ENCODE measurements at places on chromosomes 16 and 17.

DNA sequence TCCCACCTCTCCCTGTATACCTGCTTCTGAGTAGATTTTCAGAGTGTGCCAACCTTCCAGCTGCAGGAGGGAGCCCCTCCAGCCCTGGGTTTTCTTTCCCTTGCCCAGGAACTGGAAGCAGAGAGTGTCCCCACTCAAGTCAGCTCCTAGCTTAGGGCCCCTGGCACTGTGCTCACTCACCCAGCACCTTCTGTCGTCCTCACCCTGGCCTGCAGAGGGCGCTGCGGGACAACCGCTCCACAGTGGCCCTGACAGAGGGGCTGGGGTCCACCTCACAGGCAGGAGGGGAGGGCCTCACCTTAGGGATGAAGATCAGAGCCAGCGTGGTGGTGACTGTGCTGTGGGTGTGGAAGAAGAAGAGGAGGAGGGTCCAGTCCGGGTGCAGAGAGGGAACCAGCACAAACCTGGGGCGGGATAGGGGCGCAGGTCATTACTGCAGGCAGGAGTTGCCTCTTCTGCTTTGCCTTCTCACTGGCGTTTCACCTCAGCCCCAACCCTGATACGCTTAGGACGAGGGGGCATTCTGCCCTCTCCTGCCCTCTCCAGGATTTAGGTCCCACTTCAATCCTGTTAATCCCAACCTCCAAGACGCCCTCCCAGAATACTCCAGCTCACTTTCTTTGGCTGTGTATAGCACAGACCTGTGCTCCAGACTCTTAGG is 10.0 kb downstream of the GPR179 start:
- peak; percentile 74 for DNase-seq

DNA sequence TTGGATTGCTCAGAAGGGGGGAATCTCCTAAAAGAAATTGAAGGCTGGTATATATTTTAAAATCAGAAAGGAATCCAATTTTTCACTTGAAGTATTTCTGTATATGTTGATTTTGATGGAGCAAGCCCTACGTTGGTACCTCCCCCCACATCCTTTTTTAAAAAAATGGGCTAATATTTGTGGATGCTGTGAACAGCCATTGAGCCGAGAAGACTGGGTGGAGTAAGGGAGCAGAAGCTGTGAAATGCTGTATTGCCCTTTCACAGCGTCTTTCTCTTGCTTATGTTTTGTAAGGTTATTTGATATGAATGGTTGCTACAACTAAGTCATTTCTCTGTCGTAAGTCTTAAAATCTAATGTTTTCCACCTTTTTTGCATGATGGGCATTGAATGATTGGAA is 2.3 kb downstream of the PAFAH1B1 start:
- DNase-seq, result no peak

DNA sequence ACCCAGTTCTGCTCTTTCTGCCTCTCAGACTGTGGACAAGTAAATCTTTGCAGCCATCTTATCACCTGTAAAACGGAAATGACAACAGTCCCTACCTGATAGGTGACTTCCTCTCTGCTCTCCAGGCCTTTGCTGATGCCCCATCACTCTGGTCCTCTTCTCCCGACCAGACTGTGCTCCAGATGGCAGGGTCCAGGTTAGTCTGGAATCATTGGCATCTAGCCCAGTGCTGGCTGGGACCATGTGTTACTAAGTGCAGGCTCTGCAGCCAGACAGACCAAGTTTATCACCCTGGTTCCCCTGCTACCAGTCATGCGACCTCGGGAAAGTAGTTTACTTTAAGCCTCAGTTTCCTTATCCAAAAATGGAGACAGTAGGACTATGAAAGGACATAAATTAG is 1.8 kb upstream of the NUBP1 start:
- DNase-seq, result no peak

DNA sequence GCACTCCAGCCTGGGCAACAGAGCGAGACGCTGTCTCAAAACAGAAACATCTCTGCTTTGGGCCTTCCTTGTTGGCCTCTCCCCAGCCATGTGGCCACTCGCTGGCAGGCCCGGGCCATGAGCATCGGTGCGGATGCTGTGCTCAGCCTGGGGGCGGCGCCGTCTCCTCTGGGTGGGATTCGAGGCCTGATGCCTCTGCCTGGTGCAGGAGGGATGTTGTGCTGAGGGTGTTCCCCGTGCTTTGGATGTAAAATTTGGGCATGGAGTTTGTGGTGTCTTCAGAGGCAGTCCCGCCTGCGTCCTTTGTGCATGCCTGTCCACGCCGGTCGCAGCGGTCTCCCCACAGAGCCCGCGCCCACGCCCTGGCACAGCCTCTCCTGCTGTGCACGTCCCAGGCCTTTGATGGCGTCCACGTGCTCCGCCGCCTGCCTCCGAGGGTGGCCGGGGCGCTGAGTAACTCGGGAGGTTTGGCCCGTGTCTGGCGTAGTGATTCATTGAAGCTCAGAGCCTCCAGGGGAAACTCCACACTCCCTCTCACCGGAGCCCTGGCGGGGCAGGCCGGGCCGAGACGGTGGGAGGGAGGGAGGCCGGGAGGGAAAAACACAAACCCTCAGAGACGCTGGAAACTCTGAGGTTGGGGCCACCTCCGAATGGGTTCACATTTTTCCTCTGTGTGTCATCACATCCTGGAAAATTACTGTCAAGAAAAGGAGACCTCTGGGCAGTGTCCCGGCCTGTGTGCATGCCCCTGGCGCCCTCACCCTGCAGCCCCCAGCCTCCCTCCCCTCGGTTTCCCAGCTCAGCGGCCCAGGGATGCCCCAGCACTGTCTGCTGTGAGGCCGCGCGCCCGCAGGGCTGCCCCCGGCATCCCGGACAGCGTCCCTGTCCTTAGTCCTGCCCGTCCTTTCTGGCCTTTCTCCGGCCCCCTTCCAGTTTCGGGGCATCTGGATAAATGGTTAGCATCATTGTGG is 19.0 kb downstream of the CENPX start:
- no peak for DNase-seq

DNA sequence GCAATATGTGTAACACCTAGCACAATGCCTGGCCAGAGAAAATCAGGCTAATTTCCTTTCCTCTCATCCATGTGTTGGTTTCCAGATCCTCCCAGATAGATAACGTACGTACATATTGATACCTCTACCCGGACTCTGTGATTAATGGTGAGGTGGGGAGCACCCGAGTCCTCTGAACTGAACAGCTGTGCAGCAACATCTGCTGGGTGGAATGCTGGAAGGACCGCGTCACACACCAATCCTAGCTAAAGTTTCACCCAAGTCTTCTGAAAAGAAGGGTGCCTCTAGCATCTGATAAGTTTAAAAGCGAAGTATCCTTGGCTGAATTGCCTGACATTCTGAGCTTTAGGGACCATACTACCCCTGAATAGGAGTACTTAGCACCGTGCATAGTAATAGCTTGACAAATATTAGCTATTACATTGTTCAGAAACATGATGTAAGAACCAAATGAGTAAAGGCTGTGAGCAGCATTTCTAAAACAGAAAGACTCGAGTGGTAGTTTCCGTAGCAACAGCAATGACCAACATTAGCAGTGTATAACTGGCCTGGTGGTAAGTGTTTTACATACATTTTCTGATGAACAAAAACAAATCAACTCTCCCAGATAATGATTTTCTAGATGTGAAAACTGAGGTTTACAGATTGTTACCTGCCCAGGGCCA is 91.4 kb downstream of the SYCE1L start:
- no peak for DNase-seq

DNA sequence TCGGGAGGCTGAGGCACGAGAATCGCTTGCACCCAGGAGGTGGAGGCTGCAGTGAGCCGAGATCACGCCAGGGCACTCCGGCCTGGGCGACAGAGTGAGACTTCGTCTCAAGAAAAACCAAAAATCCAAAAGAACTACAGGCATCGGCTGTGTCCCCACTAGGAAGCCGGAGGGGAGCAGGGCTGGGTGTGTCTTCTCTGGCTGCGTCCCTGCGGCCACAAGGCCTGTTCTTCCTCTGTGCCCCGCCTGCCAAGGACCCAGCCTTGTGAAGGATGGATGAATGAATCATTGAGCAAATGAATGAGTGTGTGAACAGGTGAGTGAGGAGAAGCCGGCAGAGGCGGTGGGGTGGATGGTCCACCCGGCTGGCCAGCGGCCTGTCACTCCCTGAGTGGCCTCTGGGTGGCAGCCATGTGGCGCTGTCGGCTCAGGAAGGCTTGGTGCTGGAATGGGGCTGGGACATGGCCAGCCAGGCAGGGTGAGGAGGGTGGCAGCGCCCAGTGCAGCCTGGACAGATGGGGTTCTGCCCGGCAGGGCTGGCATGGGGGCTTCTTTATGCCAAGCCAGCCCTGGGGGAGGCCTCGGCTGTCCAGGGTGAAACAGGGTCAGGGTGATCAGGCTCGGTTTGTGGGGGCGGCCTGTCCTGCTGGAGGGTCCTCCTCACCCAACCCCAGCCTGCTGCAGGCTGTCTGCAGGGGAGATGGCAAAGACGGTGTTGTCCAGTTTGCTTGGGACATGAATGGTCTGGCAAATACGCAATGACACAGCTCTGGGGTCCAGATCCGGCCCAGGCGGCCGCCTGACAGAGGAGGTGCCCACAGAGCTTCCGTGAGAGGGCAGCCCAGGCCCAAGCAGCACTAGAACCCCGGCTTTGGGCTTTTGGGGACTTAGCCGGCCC is 21.7 kb downstream of the SLC25A10 start:
- peak; percentile 100 for DNase-seq

DNA sequence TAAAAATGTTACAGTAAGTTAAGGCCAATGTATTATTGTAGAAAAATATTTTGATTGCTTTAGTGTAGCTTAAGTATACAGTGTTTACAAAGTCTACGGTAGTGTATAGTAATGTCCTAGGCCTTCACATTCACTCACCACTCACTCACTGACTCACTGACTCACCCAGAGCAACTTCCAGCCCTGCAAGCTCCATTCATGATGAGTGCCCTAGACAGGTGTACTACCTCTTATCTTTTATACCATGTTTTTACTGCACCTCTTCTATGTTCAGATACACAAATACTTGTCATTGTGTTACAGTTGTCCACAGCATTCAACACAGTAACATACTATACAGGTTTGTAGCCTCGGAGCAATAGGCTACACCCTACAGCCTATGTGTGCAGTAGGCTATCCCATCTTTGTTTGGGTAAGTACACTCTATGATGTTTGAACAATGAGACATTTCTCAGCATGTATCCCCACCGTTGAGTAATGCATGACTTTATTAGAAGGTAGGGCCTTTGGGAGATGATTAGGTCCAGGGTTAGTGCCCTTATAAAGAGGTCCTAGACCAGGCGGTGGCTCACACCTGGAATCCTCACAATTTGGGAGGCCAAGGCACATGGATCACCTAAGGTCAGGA is 117.8 kb downstream of the SLC39A11 start:
- no peak for DNase-seq

GRCh38 chr16:30876867-30877266 is 17.0 kb downstream of the BCL7C start:
- DNase-seq, result no peak

DNA sequence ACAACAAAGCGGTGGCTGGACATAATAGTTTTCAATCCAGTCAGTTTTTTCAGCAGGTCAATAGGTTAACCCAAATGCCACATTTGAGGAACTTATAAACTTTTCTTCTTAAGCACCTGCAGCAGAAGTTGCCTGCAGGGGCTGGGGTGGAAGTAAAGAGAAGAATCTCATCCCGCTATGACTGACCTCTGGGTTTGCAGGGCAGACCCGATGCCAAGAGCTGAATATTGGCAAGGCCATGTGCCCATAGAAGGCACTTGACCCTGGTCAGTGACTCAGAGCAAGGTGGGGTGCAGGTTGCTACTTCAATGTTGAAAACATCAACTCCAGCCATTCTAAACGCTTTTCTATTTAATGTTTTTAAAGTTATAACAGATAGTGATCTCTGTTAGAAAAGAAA is 17.9 kb upstream of the SMPD3 start:
- no peak for DNase-seq

GRCh38 chr17:73420897-73421296 is 109.1 kb upstream of the CDC42EP4 start:
- DNase-seq, result no peak

DNA sequence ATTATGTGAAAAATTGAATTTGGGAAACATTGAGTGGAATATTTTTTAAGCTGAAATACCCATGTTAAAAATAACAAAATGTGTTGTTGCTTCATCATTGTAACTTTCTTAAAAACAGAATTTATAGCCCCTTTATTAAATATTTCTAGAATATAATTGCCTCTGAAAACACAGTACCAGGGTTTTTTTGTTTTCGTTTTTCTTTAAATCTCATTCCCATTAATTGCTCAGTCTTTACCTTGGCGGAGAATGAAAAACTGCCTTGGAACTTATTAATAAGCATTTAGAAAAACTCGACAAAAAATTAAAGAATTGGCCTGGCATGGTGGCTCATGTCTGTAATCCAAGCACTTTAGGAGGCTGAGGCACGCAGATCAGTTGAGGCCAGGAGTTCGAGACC is 195.2 kb upstream of the TBX2 start:
- DNase-seq, result no peak

DNA sequence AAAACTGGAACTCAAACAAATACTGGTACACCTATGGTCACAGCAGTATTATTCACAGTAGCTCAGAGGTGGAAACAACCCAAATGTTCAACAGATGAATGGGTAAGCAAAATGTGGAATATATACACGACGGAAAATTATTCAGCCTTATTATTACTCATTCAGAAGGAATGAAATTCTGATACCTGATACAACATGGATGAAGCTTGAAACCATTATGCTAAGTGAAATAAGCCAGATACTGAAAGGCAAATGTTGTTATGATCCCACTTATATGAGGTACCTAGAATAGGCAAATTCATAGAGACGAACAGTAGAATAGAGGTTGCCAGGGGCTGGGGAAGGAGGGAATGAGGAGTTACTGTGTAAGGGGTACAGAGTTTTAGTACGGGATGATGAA is 27.1 kb upstream of the MYLK3 start:
- no peak for DNase-seq

DNA sequence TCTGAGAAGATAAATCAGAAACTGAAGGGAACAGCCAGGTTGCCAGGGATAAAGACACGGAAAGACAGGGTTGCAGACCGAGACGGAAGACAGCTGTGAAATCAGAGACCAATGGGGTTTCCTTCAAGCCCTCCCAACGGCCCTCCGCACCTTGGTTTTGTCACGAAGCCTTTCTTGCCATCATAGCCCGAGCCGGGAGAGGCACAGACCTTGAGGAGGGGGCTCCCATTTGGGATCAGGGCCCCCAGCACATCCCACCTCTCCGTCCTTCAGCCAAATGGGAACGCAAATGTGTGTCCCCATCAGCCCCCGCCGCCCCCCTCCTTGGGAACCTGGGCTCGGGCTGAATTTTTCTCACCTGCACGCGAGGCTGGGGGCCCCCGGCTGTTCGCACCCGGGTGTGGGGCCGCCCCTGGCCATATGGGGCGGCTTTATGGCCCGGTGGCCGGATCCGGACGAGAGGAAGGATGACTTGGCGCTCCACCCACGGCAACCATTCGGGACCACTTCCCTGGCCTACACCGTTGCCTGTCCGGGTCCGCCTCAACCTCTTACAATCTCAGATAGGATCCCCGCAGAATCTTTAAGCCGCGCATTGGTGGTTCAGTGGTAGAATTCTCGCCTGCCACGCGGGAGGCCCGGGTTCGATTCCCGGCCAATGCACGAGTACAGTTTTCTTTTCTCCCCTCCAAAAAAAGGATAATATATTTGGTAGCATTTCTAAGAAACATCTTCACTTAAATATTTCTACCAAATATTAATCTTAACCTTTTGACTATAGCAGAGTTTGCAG is 1.4 kb upstream of the HES7 start:
- DNase-seq, result peak; percentile 79

GRCh38 chr16:74070237-74070636 is 226.4 kb upstream of the PSMD7 start:
- DNase-seq, result no peak
